Amygdala (tissue), 56 donors: ENCODE measurements at places on chromosomes 5 and 9.

- DNase-seq, result no peak
These were observed 12.8 kb downstream of the AMBP start for GRCh38 chr9:114065304-114065703.

DNA sequence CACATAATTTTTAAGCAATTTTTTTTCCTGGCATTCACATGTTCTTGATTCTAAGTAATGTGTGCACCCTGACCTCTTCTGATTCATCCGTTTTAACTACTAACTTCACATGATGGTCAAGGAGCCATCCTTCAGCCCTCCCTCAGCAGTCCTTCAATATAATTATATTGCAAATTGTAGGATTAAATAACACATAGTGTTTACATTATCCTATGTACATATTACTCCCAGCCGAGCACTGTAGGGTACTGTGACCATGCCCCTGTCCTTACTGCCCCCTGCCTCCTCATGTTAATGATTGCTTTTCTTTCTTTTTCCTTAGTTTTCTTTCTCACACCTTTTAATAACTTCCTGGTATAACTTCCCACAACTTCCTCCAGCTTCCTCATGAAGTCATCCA, 96.3 kb upstream of the FANCC start:
- no peak for DNase-seq

- DNase-seq, result no peak
These were observed 171.1 kb downstream of the SAXO1 start for GRCh38 chr9:18861609-18862544.

- DNase-seq, result no peak
These were observed 207.2 kb downstream of the ENC1 start for GRCh38 chr5:74433255-74433895.

- DNase-seq, result no peak
These were observed 60.9 kb downstream of the ANKRD55 start for GRCh38 chr5:56172241-56172640.

DNA sequence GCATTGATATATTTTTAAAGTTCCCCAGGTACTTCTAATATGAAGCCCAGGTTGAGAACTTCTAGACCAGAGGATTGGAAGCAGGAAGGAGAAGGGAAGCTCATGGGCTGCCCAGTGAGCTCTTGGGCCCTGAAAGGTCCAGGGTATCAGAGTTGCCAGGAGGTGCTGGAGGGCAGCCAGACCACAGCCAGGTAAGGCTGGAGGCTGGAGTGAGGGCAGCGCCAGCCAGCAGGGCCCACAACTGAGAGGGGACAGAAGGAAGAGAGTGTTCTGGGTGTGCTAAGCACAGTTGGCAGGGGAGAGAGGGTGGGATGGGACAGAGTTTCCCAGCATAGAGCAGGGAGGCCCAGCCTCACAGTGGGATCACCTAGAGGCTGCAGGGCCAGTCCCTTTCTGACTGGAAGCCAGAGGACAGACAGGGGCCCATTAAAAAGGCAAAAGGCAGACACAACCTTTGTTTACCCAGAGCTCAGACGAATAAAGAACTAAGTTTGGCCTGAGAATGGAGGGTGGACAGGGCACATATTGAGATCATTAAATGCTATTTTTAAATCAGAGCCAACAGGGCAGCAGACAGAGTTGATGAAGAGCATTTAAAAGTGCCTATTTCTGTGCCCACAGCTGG, 94.9 kb downstream of the PDE8B start:
- DNase-seq, result no peak

GRCh38 chr5:329121-329735, 7.7 kb downstream of the AHRR start:
- DNase-seq, result no peak

- peak; percentile 58 for DNase-seq
These were observed 13.9 kb upstream of the BASP1 start for GRCh38 chr5:17203329-17204132.

DNA sequence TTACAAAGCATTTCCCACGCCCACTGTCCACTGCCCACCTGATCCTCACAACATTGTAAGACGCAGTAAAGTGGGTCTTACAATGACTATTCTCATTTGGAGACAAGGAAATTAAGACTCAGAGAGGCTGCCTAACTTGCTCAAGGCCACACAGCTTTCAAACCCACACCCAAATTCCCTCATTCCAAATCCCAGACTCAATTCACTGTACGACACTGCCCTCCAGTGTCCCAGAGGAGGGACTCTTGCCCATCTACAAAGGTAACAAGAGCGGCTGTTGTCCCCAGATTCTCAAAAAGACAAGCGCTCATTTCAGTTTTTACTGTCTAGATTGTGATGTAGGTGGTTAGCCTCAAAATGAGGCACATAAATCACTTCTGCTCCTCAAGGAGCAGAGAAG, 184.6 kb downstream of the ACTL7B start:
- no peak for DNase-seq

DNA sequence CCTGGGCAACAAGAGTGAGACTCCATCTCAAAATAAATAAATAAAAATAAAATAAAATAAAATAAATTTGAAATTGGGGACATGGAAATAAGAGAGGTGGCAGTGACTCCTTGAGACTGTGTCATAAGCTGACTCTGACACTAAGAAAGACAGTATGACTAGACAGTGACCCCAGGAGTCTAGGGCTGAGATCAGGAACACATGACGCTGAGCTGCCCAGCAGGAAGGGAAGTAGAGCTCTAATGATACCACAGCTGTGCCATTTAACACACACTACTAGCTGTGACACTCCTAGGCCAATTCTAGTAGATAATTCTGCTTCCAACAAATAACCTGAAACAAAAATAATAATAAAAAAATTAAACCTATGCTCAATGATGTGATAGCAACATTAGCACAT, 293.0 kb downstream of the SEC61B start:
- no peak for DNase-seq

DNA sequence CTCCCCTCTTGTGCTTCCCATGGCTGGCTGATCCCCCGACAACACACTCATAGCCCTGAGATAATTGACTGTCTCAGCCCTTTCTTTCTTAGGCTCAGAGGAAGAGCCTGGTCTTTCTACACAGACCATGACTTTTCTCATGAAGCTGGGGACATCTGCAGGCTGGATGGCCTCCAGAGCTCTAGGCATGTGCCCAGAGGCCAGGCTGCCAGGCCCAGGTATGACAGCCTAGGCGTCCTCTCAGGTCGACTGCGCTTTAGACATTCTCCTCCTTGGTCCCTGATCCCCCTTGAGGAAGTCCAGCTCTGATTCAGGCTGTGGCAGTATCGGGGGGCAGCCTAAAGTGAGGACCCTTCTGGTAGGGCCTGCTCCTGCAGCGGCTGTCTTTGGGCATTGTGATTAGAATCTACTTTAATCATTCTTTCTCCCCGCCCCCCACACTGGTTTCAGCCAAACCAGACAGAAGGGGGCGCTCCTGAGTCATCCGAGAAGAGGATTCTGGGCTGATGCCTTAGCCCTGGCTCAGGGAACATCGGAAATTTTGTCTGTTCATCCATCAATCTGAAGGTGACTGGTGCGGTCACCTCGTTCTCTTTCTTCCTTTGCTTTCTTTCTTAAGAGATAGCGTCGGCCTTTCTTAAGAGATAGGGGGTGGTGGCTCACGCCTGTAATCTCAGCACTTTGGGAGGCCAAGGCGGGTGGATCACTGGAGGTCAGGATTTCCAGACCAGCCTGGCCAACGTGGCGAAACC, 66.5 kb upstream of the HSPA9 start:
- peak; percentile 43 for DNase-seq

DNA sequence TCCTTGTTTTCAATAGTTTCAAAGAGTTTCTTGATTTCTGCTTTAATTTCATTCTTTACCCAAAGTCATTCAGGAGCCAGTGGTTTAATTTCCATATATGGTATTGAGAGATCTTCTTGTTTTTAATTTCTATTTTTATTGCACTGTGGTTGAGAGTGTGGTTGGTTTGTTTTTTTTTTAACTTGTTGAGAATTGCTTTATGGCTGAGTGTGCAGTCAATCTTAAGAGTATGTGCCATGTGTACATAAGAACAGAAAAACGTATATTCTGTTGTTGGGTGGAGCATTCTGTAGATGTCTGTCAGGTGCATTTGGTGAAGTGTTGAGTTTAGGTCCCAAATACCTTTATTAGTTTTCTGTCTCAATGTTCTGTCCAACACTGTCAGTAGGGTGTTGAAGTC, 26.7 kb upstream of the IPPK start:
- no peak for DNase-seq

GRCh38 chr5:10246761-10247160, 2.9 kb downstream of the ATPSCKMT start:
- no peak for DNase-seq

- DNase-seq, result no peak
These were observed 1058.7 kb upstream of the ACO1 start for GRCh38 chr9:31325778-31326177.

GRCh38 chr5:943201-943917, 50.7 kb downstream of the TRIP13 start:
- DNase-seq, result no peak

- DNase-seq, result no peak
These were observed 862 bp upstream of the NDUFB6 start for GRCh38 chr9:32573821-32574220.

- DNase-seq, result no peak
These were observed 319.6 kb downstream of the DRD1 start for GRCh38 chr5:175124251-175124813.

DNA sequence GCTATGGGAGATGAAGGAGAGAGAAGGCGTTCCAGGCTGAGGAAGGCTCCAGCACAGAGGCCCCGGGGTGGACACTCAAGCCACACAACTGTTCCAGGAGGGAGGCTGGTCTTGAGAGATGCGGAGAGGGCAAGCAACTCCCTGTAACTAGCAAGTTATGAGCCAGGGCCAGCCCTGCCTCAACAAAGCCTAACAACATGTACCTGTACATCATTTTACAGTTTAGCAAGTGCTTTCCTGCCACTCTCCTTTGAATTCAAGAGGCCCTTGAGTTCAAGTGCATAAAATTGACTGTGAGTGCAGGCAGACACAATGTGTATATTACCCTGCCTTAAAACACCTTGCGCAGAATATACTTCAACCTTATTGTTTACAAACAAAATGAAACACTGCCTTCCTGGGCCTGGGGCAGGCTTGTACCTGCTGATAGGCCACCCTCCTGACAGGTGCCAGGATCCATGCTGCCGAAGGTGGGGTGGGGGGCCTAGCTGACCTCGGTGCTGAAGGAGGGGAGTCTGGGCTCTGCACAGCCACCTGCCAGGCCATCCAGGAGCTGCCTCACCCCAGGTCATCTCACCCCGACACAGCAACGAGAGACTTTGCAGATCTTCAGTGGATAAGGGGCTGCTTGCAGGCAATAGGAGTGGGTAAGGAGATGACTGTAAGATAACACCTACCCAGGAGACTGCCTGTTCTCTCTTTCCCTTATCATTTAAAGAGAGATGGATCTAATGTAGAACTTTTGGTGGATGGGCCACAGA, 80.0 kb downstream of the PPARGC1B start:
- DNase-seq, result no peak

GRCh38 chr5:76367623-76368371, 35.3 kb upstream of the IQGAP2 start:
- no peak for DNase-seq

DNA sequence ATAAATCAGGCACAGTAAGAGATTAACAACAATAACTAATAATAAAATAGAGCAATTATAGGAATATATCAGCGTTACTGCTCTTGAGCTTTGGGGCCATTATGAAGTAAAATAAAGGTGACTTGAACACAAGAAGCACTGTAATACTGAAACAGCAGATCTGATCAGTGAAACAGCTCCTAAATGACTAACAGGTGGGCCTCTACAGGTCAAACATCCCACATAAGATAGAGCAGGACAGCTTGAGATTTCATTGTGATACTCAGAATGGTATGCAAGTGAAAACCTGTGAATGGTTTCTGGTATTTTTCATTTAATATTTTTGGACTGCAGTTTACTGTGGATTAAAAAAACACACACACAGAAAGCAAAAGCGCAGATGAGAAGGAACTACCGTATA, 24.0 kb upstream of the MAP3K1 start:
- no peak for DNase-seq

- DNase-seq, result no peak
These were observed 31.5 kb upstream of the ADRB2 start for GRCh38 chr5:148794729-148795561.

DNA sequence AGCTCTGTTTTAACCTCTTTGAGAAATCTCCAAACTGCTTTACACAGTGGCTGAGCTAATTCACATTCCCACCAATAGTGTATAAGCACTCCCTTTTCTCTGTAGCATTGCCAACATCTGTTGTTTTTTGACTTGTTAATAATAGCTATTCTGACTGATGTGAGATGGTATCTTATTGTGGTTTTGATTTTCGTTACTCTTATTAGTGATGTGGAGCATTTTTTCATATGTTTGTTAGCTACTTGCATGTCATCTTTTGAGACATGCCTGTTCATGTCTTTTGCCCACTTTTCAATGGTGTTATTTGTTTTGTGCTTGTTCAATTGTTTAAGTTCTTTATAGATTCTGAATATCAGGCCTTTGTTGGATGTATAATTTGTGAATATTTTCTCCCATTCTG, 225.2 kb upstream of the TRPC7 start:
- DNase-seq, result no peak

DNA sequence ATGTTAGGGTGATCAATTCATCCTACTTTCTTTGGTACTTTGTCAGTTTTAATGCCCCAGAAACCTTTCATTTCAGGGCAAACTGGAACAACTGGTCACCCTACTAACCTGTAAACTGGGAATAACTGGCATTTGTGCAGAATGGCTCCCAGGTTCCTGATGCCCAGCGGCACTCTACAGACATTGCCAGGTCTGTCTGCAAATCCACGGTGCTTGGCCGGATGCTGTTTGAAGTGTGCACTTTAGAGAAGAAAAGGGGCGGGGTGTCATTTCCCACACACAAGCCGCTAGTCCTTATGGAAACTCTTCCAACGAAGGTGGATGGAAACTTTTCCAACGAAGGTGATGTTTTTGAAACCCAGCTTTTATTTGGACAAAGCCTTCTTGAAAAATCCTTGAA, 49.9 kb upstream of the OTULINL start:
- no peak for DNase-seq

GRCh38 chr5:79689541-79690466, at the start of gene CMYA5:
Gene CMYA5, plus strand, starts transcription at chr5:79689836. Its CDS starts 72 bp downstream, at chr5:79689908.
- DNase-seq, result peak; percentile 19

DNA sequence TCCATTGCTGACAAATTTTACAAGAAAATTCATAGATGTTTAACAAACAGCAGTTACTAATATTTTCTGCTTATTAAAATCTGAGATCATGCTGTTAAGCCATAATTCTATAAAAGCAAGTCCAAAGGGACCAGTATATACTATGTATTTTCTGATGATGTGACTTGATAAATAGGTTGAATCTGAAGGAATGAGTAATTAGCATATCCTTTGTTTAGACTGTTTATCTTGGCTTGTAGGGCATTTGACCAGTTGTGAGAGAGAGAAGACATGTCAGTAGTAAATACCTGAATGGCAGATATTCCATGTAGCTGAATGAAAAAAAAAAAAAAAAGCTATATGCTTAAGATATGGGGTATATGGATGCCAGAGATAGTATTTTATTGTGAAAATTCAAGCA, 14.6 kb downstream of the CPEB4 start:
- no peak for DNase-seq

GRCh38 chr5:9499498-9499876, 46.4 kb downstream of the SEMA5A start:
- DNase-seq, result no peak

GRCh38 chr5:83527221-83527620, 55.7 kb downstream of the VCAN start:
- no peak for DNase-seq

- no peak for DNase-seq
These were observed 70.4 kb upstream of the DAB2 start for GRCh38 chr5:39495227-39495626.

GRCh38 chr9:134833294-134833880, 47.2 kb upstream of the FCN2 start:
- DNase-seq, result no peak

GRCh38 chr5:143355710-143356109, 47.8 kb downstream of the NR3C1 start:
- DNase-seq, result peak; percentile 30
